ENCODE measurements at places on chromosomes 1 and 21.

DNA sequence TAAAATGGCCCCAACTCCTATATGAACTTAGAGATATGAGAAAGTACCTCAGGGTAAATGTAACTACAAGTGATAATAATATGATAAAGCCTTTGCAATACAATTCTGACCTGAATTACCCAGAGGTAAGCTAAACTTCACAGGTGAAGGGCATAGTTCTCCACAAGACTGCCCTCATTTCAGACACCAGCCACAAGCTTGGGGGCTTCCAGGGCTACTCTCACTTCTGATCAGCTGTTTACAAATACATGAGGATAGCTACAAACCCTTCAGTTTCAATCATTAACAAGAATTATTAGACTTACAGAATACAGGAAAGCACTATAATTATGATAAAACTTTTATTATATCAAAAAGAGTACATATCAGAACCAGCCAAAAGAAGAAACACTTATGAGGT lies 18.7 kb upstream of the DPH5 start:
- no peak for DNase-seq

DNA sequence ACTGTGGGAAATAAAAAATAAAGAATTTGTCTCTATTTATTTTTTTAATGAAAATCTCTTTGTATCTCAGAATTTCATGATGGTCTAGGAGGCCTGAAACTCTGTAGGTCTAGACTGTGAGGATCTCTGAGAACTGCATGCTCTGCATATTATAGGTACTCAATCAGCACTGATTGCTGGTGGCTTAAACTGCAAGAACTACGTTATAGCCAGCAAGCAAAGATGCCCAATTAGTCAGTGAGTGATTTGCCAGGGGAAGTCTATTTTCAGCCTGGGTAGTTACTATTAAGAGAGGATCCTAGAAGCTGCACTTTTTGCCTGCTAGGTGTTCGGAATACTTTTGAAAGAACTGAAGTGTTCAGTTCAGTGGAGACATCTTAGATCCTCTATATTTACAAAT lies 87.4 kb downstream of the GPR52 start:
- no peak for DNase-seq

DNA sequence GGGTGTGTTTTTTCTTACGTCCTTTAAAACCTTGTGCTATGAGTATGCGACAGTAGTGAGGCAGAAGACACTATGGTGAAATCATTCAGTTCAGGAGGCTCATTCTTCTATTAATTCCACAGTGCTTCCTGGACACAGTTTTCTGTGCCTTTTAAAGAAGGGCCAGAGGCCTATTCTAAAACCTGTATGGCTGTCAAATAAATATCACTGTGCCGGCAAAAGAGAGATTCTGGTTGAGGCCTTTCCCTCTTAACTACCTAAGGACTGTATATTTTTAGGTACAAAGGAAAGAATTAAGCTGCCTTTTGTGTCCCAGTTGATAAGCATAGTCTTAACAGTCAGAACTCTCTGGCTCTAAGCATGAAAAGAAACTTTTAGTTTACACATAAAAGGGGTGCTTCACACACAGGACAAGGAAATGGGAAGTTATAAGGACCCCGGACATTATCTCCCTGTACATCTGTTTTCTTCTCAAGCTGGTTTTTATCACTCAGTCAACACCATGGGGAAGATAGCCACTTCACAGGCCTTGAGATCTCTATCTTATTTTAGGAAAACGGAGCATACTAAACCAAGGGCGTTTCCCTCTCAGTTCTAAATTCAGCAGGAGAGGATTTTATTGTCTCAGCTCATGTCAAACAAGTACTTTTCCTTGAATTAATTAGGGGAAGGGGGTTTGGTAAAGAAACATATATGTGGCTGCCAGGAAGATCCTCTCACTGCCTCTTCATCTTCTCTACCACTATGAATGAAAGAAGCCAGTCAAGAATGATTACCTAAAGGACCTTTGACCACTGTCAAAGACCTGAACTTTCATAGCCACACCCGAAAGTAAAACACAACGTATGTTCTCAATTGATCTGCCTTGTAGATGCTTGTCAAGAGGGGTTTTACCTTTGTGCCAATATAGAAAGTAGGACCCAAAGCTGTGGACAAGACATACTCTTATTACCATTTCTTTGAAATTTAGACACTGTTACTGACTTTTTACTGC lies 71.4 kb upstream of the HSPA13 start:
- no peak for DNase-seq

GRCh38 chr1:60937720-60938119 lies 144.6 kb upstream of the NFIA start:
- DNase-seq = no peak

DNA sequence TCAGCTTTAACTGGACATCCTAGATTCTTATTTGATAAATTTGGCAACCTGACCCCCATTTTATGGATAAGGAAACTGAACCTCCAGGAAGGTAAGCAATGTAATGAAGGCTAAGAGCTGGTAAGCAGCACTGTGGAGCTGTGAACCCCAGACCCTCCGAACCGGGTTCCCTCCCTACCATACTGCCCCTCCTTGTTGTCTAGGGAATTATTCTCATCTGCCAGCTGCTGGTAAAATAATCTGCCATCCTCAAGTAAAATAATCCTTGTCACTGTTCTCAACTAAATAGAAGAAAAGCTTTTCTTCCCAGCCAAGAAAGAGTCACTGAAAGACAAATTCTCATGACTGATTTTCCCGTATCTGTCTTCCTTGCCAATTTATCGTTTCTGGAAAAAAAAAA lies 55.8 kb upstream of the PRDX6 start:
- DNase-seq = no peak

DNA sequence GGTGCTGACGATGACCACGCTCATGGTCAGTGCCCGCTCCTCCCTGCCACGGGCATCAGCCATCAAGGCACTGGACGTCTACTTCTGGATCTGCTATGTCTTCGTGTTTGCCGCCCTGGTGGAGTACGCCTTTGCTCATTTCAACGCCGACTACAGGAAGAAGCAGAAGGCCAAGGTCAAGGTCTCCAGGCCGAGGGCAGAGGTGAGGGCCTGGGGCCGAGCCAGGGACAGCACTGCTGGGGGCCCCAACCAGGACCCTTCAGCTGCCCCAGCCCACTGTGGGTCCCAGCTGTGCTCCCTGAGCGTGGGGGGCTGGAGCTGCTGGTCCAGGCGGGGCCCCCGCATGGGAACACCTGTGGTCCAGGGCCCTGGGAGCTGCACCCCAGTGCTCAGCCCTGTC lies 10.4 kb downstream of the GABRD start:
- no peak for DNase-seq

DNA sequence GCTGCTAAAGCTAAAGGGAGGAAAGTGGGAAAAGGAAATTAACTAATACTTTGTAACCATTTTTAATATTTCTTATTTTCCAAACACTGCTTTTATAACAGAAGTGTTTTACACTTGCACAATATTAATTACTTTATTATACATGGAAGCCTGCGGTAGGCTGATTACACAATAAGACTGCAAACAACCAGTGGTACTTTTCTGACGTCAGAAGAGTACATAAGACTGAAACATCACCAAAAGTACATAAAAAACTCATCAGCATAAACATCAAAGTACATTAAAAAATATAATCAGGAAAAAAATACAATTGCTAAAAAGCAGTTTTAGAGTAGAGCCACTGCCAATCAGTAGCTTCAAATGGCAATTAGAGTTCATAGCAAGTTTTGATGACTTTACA lies 4.6 kb downstream of the ZNF281 start:
- no peak for DNase-seq

GRCh38 chr1:224054012-224054411 lies 59.9 kb upstream of the FBXO28 start:
- no peak for DNase-seq

GRCh38 chr1:1920057-1920607 lies 1.1 kb upstream of the TMEM52 start:
- no peak for DNase-seq

DNA sequence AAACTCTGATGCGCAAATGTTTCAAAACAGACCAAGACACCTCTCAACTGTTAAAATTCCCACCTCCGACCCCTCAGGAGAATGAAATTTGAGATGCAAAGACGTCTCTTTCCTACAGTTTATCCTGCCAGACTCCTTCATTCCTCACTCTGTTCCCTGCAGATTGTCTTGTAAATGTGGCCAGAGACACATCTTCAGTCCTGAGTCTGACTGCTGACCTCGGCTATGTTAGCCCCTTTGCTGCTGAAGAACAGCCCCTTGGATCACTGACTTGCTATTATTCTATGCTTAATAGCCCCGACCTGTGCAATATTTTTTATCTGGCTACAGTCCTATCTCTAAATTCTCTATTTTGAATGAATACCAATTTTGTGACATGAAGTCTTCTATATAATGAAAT lies 16.6 kb upstream of the ESRRG start:
- DNase-seq = no peak

- DNase-seq = no peak
These were observed 143.7 kb downstream of the DNM3 start for GRCh38 chr1:171984850-171985485.

All from right renal cortex interstitium (tissue), 3 donors.